D341Med (cell line): ENCODE measurements at places on chromosomes 4 and X.

- no peak for DNase-seq
Observed at GRCh38 chrX:118536687-118537461, 41.3 kb downstream of the DOCK11 start.

DNA sequence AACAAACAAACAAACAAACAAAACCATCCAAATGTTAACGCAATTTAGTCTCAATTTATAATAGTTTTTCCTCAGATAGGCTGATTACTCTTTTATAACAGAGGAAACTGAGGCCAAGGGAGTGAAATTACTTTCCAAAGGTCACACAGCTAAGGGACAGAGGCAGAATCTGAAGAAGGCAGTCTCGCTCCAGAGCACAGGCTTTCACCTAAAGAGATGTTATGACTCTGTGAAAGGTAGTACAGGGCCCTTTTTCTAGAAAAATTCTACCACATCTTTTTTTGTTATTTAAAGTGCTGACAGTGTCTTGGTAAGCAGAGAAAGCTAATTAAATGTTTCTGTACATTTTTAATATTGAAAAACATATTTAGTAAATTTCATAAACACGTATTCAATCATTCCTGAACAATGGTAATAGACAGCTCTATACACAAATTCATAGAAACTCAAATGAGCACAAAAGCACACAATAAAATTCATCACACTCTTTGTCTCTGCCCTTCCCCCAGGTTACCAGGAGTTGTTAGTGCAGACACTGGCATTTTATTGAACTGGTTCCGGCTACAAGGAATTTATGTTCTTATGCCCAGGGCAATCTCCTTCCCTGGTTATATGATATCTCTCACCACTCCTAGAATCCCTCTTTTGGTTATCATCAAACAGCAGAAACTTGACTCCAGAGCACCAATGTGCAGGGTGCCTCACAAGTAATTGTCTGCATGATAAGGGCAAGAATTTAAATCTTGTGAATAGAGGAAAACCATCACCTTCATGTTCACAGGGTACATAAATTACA, 7.7 kb upstream of the APBB2 start:
- no peak for DNase-seq

DNA sequence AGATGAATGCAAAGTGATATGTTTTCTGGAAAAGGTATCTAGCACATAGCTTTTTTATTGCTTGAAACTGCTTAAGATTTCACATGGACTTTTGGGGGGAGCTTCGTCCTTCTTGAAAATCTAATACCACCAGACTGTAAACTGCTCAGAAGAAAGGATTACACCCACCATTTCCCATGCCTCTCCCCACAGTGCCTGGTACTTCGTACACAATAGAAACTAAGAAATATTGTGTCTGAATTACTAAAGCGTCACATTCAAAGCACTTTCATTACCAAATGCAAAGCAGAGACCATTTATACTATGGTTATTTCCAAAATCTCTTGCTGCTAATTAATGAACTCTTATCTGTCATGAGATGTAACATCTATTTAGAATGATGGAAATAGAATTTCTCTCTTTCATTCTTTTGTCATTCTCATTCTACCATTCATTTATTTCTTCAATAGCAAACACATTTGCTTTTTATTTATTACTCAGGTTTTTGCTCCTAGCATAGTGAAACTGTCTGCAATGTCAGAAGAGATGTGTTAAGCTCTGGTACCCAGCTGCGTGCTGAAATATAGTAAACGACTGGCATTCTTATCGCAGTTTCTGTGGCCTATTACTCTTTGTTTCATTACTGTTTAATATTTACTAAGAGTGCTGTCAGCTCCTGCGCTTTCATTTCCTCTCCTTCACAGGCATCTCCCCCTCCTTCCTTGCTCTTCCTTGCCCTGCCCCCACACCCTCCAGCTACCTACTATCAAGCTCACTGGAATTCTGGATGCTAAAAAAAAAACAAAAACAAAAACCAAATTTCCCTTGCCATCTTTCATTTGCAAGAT, 51.4 kb upstream of the RAPGEF2 start:
- no peak for DNase-seq

DNA sequence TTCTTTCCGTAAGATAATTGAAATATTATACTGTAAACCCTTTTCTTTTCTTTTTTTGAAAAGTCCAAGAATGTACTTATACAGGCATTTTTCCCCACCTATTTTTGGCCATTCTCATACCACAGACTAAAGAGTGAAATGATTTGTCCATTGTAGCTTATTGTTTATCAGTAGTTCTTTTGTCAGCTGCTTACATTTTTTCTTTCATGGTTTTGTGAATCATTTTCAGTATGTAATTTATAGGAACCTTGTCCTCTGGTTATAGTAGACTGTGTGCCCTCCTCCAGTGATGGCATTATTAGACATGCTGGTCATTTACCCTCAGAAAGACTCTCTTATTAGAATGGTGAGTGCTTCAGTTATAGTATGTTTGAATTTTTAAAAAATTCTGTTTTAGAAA, 56.7 kb downstream of the CCKAR start:
- no peak for DNase-seq

GRCh38 chr4:37160653-37161052, 83.9 kb upstream of the NWD2 start:
- no peak for DNase-seq

- DNase-seq = peak; percentile 44
Observed at GRCh38 chr4:109559625-109559982, 442 bp upstream of the MCUB start.

GRCh38 chr4:122716825-122717448, 15.6 kb upstream of the BBS12 start:
- DNase-seq = peak; percentile 78

GRCh38 chrX:153953342-153953830, 8.9 kb upstream of the RENBP start:
- DNase-seq = peak; percentile 83

DNA sequence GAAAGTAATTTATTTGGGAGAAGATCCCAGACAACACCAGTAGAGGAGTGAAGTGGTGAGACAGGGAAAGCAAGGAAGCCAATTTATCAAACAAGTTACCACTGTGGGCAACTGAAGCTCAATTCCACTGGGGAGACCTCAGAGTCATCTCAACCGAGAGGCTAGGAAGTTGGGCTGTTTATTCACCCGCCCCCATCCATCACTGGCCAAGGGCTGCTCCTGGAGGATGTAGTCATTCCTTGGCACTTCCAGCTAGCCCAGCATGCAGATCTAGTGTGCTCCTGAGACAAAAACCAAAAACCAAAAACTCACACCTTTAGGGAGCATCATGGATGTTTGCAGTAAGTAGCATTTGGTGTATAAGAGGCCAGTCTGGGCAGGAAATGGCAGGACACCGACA, 47.0 kb downstream of the RAI2 start:
- no peak for DNase-seq

GRCh38 chr4:105208561-105208960, 61.9 kb downstream of the TET2 start:
- DNase-seq = no peak

DNA sequence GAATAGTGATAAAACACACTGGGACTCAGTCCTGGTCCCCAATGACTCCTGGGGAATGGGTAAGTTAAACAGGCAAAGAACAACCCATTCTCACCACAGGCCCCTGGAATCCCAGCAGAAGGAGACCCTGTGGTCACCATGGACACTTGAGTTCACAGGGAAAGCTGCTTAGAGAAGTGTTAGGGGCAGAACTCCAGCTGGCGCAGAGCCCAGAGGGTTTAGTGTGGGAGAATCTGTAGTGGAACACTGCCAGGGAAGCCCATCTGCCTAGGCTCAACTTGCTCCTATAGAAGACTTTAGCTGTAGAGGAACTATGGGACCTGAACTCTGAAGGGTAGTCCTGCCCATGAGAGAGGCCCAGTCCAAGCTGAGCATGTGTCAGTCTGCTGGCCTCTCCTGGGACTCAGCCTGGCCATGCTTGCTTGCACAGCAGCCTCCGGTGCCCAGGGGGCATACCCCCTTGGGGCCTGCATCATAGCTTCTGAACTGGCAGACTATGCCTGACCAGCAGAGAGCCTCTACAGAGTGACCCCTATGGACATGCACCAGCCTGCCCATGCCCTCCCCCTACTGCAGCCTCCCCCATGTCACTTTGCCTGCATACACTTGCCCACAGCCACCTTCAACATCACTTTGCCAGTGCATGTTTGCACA, 343.5 kb downstream of the IDS start:
- DNase-seq = peak; percentile 54

DNA sequence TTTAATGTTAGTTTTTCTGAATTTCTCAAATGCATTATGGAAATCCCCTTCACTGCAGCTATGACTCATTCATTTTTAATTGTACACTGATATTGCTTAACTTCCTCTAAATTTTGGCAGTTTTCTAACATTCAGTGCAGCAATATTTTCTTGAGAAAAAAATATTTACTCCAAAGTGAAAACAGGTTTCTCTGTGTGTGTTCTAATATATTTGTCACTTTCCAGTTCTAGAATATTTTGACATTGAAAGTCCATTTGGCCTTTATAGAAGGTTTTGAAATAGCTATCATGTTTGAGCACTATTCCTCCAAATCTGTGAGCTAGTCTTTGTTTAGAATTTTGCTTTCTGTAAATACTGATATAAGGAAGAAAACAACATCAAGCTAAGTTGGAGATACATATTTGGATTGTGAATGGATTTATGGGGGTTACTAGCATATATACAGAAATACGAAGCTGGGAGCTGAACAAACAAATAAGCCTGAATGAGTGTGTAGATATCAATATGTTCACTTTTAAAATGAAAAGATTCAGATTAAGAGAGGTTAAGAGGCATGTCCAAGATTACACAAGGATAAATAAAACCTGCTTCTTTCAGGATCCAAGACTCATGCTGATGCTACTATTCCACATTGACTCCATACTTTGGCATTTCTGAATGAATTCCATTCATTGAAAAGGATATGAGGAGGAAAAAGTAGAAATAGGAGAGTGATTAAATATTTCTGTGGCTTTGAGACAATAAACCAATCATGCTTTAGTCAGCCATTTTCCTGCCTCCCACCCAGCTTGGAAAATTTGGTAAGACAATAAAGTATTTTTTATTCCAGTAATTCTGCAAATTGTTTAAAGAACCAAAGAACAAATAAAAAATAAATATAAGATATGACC, 57.3 kb upstream of the SLIT2 start:
- no peak for DNase-seq

- no peak for DNase-seq
Observed at GRCh38 chrX:23901060-23901459, 6.7 kb downstream of the APOO start.

DNA sequence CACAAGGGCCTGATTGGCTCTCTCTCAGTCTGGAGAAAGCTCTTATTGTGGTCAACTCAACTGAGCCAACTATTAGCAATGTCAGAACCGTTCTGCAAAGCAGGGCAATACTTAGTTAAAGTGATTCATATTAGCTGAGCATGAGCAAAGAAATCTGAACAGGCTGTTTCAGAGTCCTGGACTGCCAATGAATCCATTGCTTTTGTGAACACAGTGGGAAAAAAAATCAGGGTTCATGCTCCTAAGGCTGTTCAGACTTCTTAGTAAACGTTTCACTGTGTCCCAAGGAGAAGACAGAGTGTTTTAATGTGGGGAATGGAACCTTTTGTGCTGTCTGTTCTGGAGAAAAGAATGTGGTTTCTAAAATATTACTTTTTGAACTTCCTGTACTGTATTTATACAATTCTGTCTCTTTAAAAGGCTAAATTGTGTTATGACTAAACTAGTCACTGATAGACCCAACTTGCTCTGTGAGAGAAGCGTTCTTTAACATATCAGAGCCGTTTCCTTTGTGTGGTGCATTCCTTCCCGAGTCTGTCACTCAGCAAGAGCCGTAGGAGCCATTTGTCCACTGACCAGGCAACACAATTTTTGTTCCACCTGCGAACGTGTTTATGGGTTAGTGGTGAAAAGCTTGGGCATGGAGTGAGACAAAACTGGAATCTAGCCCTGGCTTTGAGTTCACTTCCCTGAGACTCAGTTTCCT, 366.1 kb downstream of the FBXO8 start:
- no peak for DNase-seq

GRCh38 chr4:123297836-123298235, 98.8 kb upstream of the SPRY1 start:
- no peak for DNase-seq

- no peak for DNase-seq
Observed at GRCh38 chrX:155134255-155134654, 62.9 kb downstream of the BRCC3 start.

DNA sequence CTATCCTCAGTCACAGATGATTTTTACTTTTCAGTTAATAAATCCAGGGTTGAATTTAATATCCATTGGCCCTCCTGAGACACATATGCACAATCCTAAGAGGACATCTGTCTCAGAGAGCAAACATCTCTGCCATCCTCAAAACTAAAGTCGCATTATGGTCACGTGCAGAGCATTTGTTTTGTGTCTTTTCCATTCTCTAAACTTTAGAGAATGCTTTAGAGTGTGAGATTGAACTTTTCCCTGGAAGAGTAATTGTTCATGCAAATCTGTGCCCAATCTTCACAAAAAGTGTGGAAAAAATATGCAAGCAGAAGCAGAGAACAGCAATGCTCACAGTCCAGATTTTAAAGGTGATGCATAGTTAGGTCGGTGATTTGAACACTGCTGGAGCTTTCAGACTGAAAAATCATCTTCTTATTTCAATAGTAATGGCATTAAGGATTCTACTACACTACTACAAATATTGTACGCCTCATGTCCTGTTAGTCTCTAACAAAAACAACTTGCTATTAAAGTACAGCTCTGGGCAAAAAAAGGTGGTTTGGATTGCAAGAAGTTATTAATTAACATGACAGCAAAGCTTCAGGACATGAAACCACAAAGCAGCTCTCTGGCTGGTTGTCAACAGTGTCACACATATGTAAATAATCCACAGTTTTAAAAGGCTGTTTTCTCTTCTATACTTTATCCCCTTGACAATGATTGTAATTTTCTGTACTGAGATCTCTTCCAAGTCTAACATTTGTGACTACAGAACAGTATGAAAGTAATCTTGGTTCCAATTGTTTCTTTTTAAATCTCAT, 19.9 kb downstream of the DCHS2 start:
- DNase-seq = no peak

DNA sequence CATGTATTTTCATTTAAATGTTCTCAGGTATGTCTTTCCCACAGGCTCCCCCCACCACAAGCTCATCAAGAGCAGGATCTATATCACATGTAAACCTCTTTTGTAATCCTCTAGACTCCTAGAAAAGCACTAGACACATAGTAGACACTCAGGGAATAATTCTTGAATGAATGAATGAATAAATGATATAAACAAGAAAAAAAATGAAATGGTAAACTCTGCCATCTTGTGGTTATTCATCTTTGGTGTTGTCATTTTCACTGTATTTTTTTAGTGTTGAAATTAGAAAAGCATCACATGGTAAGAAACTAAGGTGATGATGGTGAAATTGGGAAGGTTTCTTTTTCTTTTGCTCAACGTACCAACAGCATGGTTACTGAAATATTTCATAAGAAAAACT, 34.2 kb upstream of the C1GALT1C1 start:
- DNase-seq = no peak

- DNase-seq = no peak
Observed at GRCh38 chr4:83149865-83150652, 35.5 kb upstream of the PLAC8 start.
